Skeletal muscle cell (primary cell): ENCODE measurements at places on chromosomes 6 and 20.

DNA sequence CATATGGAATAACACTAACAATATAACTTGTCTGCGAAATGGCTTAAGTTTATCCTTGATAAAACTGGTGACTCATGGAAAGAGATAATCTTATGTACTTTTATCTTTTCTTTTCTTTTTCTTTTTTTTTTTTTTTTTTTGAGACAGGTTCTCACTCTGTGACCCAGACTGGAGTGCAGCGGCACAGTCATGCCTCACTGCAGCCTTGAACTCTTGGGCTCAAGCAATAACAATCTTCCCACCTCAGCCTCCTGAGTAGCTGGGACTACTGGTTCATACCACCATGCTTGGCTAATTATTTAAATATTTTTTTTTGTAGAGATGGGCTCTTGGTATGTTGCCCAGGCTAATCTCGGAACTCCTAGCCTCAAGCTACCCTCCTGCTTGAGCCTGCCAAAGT, 68.1 kb upstream of the SCGN start:
- no peak for DNase-seq

DNA sequence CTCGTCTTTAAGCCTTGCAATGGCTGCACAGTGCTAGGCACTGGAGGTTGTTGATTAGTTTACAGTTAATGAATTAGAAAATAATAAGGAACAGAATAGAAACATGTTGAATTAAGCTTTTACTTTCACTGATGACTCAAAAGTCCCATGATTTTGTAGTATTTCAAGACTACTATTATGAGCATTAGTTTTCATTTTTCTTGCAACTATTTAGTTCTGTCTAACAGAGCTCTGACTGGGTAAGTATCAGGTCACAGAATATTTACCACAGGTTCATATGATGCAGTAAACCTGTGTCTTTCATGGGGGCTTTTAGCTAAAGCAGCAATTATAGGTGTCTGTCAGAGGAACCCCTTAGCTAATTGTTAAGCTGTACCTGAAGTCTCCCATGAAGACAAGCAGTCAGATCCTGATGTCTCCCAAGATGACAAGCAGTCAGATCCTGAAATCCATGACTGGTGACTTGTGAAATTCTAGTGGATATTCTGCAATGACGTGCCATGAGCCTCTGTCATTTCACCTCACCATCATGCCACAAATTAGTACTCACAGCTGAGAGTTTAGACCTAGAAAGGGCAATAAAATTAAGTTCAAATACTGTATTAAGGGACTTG, 8.2 kb upstream of the GPR31 start:
- no peak for DNase-seq

- DNase-seq, result peak; percentile 74
Measured at GRCh38 chr6:145139140-145139850, 596.0 kb downstream of the EPM2A start.

DNA sequence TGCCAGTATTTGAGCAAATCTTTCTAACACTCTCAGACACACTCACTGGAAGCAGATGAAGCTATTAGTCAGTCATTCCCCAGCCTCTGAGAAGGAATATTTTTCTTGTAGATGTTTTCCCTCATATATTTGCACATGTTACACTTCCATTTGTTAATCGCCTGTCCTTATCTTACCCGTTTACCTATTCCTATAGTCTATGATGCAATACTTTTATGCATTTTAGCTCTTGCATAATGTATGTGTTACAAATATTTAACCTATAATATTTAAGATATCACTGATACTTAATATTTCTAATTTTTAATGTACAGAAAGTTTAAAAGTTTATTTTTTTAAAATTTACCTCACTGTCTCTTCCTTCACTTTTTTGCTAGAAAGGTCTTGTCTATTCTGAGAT, 71.9 kb downstream of the PCSK2 start:
- no peak for DNase-seq

GRCh38 chr20:18926965-18927364, 113.4 kb downstream of the SCP2D1 start:
- DNase-seq, result no peak

GRCh38 chr6:127912914-127913313, 12.1 kb upstream of the THEMIS start:
- no peak for DNase-seq

GRCh38 chr6:149855040-149855654, 9.0 kb downstream of the LRP11 start:
- DNase-seq, result no peak

- no peak for DNase-seq
Measured at GRCh38 chr6:166541366-166541765, 45.1 kb downstream of the RAMACL start.

- no peak for DNase-seq
Measured at GRCh38 chr20:31274441-31274840, 17.0 kb downstream of the DEFB115 start.

DNA sequence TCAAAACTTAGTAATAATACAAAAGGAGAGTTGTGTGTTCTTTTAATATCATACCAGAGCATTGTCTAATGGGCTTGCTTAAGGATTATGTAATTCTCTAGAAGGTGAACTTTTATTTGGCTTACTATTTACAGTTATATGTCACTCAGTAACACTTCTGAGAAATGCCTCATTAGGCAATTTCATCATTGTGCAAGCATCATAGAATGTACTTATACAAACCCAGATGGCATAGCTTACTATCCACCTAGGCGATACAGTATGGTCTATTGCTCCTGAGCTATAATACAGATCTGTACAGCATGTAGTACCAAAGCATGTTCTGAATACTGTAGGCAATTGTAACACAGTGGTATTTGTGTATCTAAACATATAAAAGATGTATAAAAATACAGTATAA, 340.1 kb downstream of the PHF3 start:
- DNase-seq, result no peak

- no peak for DNase-seq
Measured at GRCh38 chr20:19108155-19108554, 104.3 kb upstream of the SLC24A3 start.

- no peak for DNase-seq
Measured at GRCh38 chr6:15322184-15322583, 76.3 kb downstream of the JARID2 start.

GRCh38 chr6:148461986-148462577, 119.4 kb downstream of the SASH1 start:
- no peak for DNase-seq

DNA sequence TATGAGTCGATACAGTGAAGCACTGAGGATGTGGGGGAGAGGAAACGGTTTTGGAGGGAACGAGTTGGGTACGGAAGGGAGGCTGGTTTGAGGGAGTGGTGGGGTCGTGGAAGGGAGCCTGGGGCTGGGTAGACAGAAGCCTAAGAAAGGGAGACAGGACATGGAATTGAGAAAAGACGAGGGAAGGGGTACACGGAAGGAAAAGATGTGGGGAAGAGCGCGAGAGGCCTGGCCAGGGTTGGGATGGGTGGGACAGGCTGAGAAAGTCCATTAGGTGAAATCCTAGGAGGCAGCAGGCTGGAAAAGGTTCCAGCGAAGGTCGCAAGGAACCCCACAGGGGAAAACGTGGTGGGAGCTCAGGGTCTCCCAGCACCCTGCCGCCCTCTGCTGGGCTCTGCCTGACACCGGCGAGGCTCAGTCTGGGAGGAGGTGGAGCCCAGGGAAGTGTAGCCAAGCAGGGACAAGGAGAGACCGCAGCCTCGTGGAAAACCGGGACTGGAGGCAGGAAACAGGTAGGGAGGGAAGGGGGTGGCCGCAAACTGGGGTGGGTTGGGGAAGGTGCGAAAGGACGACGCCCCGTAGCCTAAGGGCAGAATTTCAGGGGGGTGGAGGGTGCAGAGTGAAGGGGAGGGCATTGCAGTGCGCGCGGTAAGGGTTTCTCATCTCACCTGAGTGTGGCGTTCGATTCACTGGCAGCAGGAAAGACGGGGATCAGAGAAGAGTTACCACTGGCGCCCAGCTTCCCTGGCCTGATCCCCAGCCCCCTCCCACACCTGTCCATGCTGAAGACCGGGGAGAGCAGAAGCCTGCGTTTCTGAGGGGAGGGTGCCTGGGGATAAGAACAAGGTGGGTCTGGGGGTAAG, 4.3 kb downstream of the GABBR1 start:
- DNase-seq, result peak; percentile 25

GRCh38 chr20:37526238-37526838, 1.3 kb downstream of the BLCAP start:
- DNase-seq, result no peak

DNA sequence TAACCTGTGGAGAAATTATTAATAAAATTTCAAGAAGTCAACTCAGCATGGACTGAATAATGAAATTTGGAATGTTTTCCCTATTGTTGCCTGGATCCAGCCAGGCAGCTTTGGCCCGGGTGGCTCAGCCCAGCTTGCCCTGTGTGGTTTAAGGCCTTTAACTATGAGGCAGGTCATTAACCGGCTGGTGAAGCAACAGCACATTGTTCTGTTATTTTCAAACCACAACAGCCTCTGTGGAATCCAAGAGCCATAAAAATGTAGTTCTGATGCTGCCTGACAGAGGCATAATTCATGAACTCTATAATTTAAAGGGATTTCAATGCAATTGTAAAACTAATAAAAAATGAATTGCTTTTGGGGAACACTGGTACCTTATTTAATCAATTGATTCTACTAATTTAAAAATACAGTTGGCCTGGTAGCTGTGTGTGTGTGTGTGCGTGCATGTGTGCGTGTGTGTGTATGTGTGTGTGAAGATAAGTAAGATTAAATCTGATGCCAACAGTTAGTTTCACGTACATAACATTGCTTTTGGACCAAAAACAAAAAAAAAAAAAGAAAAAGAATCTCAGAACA, 117.7 kb downstream of the RPS12 start:
- peak; percentile 90 for DNase-seq

- DNase-seq, result no peak
Measured at GRCh38 chr6:15897063-15897876, 231.6 kb upstream of the MYLIP start.

DNA sequence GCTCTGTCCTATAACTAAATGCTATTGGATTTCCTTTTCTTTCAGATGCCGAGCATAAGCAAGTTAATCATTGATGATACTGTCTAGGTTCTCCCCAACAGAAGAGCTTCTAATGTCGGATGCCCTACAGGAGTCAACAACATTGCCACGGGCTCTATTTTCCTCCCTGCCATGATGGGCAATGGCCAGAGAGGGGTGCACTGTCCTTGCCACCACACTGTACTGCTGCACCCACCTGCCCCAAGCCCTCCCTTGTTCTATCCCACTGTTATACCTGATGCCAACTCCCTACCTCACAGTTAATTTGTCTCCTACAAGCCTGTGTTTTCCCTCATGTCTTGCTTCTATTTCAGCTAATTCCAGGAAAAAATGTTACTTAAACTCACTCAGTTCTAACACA, 773.6 kb upstream of the CHD6 start:
- no peak for DNase-seq

DNA sequence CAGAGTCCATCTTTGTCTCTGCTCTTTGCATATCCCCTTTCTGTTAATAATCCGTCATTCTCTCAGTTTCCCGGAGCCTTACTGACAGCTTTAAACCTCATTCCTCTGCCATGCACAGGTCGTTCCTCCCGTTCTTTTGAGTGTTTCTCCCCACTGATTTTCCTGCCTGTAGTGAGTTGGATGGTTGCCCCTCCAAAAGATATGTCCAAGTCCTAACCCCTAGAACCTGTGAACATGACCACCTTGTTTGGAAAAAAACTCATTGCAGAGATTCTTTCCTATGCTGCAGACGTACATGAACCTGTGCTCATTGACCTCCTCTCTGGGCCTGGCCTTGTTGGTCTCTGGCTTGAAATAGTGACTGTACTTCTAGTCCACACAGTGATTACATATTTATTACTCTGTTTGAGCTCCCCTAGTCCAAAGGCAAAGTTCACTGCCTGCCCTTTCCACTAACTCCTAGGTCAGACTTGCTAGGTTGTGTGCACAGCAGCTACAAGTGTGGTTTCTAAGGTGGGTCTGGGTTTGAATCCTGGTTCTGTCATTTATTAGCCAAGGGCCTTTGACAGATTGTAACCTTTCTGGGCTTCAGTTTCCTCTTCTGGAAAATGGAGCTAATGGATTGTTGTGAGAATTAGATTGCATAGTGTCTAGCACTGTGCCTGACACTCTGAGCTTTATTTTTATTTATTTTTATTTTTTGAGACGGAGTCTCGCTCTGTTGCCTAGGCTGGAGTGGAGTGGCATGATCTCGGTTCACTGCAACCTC, 29.3 kb downstream of the PPARD start:
- no peak for DNase-seq

GRCh38 chr6:33314515-33314942, 651 bp upstream of the TAPBP start:
- no peak for DNase-seq

DNA sequence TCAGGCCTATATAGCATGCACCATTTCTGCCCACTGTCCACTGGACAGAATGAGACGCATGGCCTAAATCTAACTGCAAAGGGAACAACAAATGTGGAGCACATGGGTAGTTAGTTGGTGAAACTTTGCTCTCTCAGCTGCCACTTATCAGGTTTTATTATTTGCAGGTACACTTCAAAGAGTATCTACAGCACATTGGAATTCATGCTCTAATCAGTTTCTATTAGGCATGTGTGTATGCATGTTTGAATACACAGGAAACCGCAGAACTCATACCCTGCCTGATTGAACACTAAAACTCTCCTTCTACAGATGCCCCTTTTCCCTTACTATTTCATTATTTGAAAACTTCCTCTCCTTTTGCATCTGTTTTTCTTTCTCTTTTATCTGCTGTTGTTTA, 97.4 kb upstream of the HSF2 start:
- no peak for DNase-seq

DNA sequence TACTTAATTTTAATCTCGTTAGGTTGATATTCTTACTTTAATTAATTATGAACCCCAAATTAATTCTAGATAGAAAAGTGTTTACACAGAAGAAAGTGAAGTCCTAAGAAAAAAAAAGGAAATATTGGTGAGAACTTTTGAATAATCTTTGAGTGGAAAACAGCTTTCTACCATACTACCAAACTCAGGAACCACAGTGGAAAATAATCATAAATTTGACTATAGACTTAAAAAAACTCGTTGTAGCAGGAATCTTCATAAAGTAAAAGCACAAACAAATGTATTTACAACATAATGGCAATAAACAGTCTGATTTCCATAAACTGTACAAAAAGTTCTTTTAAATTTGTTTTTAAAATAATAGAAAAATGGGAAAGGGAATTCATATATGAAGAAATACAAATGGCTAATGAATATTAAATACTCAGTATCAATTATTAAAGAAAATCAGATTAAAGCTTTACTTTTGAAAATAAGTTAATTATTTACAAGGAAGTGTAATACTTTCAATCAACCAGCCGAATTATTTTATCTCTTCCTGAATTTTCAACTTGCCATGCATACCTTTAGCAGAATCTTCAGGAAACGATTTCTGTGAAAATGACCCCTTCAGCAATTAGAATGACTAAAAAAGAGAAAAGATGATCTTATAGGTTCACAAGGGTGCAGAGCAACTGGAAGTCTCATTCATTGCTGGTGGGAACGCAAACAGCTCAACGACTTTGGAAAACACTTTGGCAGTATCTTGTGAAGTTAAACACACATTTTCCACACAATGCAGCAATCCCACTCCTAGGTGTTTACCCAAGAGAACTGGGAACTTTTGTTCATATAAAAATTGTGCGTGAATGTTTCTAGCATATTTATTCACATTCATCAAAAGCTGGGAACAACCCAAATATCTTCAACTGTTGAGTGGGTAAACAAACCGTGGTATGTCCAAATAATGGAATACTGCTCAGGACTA, 38.5 kb upstream of the BMP6 start:
- no peak for DNase-seq

- no peak for DNase-seq
Measured at GRCh38 chr6:53214172-53214571, 65.5 kb upstream of the GCM1 start.
